Activated CD4-positive, alpha-beta T cell treated with anti-CD3 and anti-CD28 coated beads for 48 hours (primary cell): ENCODE measurements at places on chromosomes 5 and 9.

- no peak for DNase-seq
Measured at GRCh38 chr5:74262544-74263207, 377.9 kb downstream of the ENC1 start.

GRCh38 chr5:62340979-62341378, 35.0 kb downstream of the KIF2A start:
- no peak for DNase-seq

GRCh38 chr9:21326526-21327139, 8.6 kb downstream of the KLHL9 start:
- DNase-seq = no peak

DNA sequence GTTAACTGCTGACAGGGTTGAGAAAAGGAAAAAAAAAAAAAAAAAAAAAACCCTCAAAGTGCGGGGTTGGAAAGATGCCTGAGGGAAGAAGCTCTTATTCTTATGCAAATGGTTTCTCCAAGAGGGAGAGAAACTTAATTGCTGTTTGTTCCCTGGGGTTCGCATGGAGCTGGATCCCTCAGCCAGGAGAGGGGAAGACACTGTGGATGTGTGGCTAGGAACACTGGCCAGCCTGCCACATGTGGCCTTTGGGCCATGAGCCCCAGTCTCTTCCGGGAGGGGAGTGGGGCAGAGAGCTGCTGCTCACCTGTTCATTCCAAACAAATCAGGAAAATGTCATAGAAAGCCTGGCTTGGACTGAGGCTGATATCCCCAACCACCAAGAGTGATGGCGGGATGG, 9.4 kb upstream of the SCGB3A2 start:
- no peak for DNase-seq

- DNase-seq = peak; percentile 60
Measured at GRCh38 chr9:99118782-99119466, 14.0 kb downstream of the TGFBR1 start.
